ENCODE measurements at places on chromosomes 5 and 9.

GRCh38 chr5:138953387-138954256 is 78.5 kb upstream of the LRRTM2 start:
- peak; percentile 16 for DNase-seq

DNA sequence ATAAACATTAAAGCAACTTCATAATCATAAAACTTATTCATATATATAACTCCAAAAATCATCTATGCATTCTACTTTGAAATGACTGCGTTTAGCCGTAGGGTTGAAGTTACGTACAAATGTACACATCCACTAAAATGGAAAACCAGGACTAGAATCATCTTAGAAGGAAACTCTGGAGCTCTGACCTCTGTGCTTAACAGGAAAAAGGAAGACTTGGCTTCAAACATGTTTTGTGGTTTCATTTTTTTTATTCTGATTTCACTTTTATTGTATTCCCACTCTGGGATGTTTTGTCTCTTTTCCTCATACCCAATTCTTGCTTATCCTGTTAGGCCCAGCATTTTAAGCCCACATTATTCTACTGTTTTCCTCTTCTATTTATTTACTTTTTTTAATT is 44.9 kb downstream of the GRAMD2B start:
- no peak for DNase-seq

DNA sequence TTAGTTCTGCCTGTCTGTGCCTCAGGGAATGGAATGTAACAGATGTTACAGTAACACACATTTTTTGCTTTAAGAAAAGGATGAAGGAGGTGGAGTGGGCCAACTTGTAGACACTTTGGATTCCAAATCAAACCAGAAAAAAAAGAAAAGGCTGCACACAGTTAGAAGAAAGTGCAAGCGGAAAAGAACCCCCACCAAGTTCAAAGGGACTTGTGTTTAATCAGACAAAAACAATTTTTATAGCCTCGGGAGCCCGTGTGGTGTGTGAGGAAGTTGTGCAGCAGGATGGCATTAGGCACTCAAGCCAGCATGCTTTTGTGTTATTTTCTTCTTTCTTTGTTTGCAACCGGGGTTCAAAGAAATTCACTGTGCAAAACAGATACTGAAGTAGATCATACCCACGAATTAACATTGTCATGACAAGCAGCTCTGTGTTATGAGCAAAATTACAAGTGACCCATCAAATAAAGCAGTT is 189.5 kb downstream of the SEMA5A start:
- no peak for DNase-seq

GRCh38 chr9:87013490-87013889 is 66.2 kb upstream of the GAS1 start:
- DNase-seq, result no peak

GRCh38 chr9:103700195-103700962 is 393.7 kb upstream of the SMC2 start:
- no peak for DNase-seq

GRCh38 chr9:128733256-128733655 is 9.3 kb upstream of the ZDHHC12 start:
- no peak for DNase-seq

- no peak for DNase-seq
These were observed 214.4 kb upstream of the ACTBL2 start for GRCh38 chr5:57696825-57697570.

DNA sequence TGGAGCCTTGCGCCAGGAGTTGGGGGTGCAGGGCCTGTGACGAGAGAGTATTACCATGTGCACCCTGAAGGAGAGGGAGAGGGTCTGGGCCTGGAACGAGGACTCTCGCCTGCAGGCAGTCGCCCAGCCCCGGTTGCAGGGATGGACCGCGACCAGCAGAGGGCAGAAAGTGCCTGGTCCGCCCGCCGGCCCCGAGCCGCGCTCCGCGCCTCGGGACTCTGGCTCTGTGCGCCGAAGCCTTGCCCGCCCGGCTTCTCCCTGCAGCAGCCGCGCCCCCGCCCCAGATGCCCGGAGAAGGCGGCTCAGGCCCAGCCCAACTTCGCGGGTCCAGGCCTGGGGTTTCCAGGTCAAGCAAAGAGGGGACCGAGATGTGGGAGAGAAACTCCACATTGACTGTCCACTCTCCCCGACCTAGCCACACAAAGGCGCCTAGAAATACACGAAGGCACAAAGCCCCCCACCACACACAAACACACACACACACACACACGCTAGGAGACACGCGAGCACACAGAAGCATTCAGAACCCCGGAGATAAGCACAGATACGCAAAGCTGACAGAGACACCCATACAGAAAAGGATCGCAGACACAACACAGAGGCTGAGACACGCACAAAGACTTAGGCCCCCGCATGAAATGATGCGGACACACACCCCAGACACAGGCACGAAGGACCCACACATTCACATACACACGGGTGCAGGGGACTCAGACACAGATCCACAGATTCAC is 2.0 kb upstream of the LMX1B start:
- peak; percentile 48 for DNase-seq

DNA sequence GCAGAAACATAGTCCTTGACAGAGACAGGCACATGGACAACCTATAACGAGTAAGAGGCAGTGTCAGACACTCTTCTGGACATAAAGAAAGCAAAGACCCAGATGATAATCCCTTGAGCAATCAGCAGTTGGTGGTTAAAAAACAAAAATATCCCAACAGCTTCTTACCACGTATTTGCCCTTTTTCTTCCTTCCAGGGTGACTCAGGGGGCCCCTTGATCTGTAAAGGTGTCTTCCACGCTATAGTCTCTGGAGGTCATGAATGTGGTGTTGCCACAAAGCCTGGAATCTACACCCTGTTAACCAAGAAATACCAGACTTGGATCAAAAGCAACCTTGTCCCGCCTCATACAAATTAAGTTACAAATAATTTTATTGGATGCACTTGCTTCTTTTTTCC is 9.5 kb downstream of the GZMK start:
- DNase-seq, result no peak

DNA sequence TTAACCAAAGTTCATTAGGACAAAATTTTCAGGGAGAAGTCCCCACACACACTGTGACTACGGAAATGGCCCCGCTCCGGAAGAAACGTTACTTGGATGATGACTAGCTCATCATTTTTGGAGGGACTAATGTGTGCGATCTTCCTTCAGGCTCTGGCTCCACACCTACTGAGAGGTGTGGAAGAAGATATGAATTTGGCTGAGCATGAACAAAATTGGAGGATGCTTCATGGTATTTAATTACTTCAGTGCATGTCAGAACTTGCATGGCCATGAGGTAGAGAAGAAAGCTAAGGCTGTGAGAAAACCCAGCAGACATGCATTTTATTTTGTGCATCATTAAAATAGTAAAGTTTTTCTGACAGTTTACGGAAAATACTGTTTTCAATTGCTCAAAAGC is 202.1 kb upstream of the TLE4 start:
- no peak for DNase-seq

- DNase-seq, result no peak
These were observed 87.4 kb upstream of the GNA14 start for GRCh38 chr9:77735494-77735893.

DNA sequence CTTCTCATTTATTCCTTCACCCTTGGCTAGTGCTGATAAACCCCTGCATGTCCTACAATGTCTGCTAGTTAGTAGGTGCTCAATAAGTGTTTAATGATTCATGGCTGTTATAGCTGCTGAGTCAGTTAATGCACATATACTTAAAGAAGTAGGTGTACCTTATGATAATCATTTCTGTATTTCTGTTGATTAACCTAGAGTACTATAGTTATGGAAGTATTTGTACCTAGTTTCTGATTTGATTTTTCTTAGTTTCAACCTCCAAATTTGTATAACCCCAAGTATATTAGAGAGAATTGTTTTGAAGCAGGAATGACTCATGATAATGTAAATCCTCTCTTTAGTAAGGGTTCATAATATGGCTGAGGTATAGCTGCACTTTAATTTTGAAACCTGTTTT is 8.9 kb downstream of the SMAD5 start:
- DNase-seq, result no peak

DNA sequence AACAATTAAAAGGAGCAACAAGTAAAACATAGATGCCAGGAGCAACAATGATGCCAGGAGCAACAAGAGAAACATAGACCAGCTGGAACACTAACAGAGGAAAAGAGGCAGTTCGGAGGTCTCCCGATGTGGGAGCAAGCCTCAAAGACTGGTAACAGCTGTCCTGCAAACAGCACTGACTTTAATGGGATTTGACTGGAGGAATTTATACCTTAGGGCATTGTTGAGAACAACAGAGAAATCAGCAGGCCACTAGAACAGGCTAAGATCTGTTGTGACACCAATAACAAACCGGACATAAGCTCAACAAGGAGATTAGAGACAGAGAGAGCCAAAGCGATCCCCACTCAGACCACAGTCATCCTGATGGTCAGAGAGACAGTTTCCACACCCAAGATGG is 11.8 kb upstream of the SYK start:
- DNase-seq, result no peak

GRCh38 chr9:13626601-13627000 is 347.1 kb upstream of the MPDZ start:
- no peak for DNase-seq

DNA sequence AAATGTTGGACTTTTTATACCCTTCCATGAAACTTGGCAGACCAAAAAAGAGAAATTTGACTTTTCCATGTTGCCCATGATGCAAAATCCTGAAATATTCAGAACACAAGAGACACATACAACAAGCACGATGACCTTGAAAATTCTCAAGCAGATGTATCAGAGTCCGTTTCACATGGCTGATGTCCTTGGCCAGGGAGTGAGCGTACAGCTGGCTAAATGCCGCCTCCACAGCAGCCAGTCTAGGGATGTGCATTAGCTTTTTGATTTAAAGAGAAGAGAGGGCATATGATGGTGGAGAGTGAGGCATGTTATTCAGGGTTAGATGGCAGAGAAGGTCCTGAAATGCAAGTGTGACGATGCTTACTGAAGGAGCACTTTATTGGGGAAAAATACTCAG is 148.0 kb upstream of the SEMA6A start:
- no peak for DNase-seq

DNA sequence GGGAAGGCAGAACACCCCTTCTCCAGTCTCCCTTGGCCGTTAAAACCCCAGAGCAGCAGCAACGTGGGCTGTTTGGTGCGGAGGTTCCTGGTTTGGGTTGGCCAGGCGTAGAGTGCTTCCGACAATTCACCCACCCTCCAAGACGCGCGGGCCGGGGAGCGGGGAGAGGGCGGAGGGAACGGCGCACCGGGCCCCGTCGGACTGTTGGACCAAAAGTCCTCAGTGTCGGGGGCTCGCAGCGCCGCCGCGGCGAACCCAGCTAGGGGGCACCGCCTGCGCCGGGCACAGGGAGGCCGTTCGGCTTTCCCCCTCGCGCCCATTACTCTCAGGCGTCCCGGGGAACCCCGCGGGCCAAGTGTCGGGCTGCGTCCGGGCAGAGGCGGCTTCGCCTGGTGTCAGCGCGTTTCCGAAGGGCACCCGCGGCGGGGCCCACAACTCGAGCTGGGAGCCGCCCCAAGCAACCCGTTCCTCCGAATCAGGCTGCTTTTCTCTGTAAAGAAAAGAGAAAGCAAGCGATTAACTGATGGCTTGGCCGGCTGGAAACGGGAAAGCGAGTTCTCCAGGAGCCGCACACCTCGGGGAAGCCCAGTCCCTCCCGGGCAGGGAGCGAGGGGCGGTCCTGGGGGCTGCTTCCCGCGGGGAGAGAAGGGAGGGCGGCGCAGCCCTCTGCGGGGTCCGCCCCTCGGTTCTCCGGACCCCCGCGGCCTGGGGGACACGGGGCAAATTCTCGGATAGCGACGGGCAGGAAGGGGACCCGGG is 145.5 kb downstream of the ERCC6L2 start:
- peak; percentile 43 for DNase-seq

- no peak for DNase-seq
These were observed 96.2 kb downstream of the RXRA start for GRCh38 chr9:134422301-134423090.

DNA sequence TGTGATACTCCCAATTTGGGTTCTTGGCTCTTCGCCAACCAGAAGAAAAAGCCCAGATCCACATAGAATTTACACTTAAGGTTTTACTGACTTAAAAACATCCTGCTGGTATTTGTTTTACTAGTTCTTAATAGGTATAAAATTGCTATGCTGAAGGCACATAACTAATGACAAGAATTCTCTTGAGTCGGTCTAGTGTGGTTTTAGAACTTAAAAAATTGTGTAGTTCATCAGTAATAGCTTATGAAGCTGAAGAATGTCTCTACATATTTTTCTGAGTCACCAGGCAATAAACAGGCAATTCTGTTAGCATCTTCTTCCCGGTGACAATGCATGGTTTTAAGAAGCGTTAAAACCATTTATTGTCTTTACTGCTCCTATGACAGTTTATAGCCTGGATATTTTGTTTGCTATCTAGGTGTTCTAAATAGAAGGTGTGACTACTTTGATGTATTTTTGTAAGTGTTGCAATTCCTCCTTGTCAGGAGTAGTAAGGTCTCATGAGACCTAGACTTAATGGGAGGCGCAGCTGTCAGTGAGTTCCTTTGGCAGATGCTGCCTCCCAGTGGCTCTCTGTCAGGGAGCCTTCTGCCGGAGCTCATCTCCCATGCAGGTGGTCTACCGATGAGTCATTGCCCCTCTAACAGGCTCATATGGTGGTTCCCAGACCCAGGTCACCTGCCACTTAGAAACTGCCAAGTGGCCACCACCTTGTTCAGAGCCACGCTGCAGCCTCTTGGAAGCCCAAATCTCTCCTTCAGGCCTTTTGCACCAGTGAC is 173.8 kb downstream of the MAST4 start:
- no peak for DNase-seq

- no peak for DNase-seq
These were observed 1.0 kb downstream of the TRIP13 start for GRCh38 chr5:893711-894110.

GRCh38 chr9:36865731-36866635 is 168.1 kb downstream of the PAX5 start:
- DNase-seq, result no peak

DNA sequence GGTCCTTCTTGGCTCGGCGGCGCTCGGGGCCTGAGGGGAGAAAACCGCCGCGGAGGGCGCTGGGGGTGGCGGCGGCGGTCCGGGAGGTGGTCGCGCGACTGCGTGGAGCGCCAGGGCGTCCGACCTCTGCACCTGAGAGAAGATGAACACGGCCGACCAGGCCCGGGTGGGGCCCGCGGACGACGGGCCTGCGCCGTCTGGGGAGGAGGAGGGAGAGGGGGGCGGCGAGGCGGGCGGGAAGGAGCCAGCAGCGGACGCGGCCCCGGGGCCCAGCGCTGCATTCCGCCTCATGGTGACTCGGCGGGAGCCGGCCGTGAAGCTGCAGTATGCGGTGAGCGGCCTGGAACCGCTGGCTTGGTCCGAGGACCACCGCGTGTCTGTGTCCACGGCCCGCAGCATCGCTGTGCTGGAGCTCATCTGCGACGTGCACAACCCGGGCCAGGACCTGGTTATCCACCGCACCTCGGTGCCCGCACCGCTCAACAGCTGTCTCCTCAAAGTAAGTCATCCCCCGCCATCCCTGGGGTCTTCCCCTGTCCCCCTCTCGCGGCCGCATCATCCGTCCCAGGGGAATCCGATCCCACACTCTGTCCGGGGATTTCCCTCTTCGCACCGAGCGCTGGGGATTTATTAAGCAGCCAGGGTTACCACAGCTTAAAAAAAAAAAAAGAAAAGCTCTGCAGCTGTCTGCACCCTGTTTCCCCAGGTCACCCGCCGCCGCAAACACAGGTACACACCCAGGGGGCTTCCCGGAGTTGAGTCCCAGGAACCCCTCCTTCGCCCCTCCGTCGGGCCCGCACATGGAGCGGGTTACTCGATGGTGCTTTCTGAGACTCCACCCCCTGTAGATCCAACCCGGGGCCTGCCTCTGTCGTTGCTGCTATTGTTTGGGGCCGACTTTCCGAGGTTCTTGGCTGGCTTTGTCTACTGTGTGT is at the start of gene GTF3C4:
Gene GTF3C4, plus strand, starts transcription at position 8 of the 935 bp plus-strand sequence. Its CDS starts 135 bp downstream, at position 143.
- peak; percentile 47 for DNase-seq

Measured in CD4-positive, alpha-beta T cell treated with Interleukin-6 at 100 ng/mL for 8 hours (primary cell).